ENCODE measurements at places on chromosomes 16 and 17.

DNA sequence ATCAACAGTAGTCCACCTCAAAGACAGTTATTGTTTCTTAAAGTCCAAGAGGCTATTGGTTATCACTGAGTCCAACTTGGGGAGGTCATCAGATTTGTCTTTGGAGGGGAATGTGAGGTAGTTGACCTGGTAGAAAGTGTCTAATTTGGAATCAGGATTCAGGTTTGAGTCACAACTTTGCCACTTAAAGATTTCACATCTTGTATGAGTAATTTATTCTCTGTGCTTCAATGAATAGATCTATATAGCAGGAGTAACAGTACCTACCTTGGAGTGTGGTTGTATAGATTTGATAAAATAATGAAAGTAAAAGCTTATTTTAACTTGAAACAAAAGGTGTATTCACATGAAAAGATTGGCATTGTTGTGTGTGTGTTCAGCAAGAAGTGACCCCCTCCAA lies 119.3 kb upstream of the TBX2 start:
- DNase-seq: no peak

GRCh38 chr17:72774236-72774635 lies 318.3 kb downstream of the SLC39A11 start:
- DNase-seq: no peak

DNA sequence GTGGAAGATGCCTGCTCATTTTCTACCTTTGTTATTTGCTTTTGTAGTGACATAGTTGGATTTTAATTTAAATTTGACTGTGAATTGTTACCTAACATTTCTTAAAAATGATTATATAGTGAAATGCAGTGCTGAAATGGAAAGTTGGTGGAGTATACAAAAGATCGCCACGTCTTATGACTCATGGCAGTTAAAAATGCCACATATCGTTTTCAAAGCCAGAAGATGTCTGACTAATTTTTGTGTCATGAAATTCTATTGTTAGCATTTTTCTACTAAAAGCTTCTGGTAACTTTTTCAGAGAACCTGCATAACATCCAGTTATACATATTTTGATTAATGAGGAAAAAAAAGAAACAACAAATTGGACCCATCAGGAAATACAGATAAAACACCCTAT lies 20.6 kb downstream of the MAP2K4 start:
- no peak for DNase-seq

GRCh38 chr17:47208744-47209488 lies at the start of gene MYL4:
Gene MYL4 (plus strand): TSS chr17:47209348. CDS start chr17:47209423, 75 bp downstream.
- no peak for DNase-seq

- no peak for DNase-seq
Measured at GRCh38 chr16:48318630-48319029, 66.6 kb downstream of the SIAH1 start.

GRCh38 chr16:3513892-3514583 lies 13.2 kb downstream of the CLUAP1 start:
- no peak for DNase-seq

DNA sequence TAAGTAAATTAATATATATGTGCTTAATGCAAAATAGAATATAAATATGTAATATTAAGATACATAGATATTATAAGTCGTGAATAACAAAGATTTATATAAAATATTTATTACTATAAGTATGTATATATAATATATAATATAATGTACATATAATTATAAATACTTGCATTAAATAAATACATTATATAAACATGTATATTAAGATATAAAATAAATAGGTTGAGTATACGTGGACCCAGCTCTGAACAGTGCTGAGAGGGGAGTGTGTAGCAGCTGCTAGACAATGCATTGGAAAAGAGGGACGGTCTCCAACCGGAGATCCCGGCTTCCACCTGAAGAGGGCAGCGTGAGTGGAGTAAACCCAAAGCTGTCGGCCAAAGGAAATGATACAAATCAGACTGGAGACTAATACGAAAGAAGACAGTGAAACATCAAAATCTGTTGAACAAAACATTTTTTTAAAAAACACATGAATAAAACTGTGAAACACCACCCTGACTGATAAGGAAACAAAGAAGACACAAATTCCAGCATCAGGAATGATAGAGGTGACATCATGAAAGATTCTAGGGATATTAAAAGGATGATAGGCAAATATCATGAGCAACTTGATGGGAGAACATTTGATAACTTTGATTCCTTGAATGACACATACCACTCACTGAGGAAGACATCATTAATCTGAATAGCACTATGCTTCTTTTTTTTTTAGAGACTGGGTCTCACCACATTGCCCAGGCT lies 125.4 kb upstream of the CHMP6 start:
- no peak for DNase-seq

GRCh38 chr17:9969301-9969935 lies 64.3 kb upstream of the RCVRN start:
- DNase-seq: no peak

DNA sequence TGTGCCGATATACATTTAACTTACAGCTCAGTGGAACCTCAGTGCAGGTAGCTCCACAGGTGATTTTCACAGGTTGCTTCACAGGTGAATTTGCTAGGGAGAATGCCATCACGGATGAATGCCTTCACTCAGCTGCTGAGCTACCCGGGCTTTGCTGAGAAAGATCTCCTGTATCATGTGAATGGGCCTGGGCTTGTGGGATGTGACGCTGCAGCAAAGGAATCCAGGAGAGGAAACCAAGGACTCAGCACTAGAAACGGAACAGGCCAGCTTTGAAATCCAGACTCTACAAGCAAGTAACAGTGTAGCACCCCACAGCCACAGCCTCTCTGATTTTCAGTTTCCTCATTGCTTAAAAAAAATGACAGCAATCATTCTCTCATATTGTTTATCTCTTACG lies 271.4 kb upstream of the MAF start:
- DNase-seq: no peak

DNA sequence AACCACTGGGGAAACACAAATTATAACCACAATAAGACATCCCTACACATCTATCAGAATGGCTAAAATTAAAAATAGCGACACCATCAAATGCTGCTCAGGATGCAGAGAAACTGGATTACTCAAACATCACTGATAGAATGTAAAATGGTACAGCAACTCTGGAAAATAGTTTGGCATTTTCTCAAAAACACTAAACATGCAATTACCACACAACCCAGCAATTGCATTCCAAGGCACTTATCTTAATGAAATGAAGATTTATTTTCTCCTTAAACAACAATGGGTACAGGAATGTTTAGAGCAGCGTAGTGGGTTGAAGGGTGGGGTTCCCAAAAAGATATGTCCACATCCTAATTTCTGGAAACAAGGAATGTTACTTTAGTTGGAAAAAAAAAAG lies 309.0 kb upstream of the PMFBP1 start:
- DNase-seq: no peak

DNA sequence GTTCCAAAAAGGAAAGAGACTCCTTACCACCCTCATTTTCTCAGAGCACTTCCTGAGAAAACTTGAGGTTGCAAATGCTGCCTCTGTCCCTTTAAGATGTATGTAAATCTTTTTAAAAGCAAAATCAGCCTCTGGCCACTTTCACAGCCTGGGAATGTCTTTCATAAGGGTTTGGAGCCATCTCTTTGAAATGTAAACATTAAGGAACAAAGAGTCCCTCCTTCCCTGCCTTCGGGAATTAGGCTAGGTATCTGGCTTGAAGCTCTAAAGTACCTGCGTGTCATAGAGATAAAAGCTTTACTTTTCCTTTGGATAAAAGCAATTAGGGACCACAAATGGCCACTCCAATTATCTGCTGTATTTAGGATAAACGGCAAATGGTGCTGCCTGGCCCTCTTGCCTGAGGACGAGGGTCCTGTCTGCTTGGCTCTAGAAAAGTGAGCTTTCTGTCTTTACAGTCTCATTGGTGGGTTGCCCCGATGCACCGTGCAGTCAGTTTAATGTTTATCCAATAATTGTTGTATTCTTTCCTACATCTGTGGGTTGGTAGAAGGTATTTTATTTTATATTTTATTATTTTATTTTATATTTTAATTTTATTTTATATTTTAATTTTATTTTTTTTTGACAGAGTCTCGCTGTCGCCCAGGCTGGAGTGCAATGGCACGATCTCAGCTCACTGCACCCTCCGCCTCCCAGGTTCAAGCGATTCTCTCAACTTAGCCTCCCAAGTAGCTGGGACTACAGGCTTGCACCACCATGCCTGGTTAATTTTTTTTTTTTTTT lies 23.9 kb downstream of the NLRC3 start:
- no peak for DNase-seq

- no peak for DNase-seq
Measured at GRCh38 chr16:13021996-13022395, 120.6 kb downstream of the SHISA9 start.

GRCh38 chr16:19278403-19278802 lies 7.1 kb upstream of the CLEC19A start:
- DNase-seq: no peak

GRCh38 chr16:87556941-87557459 lies 45.3 kb upstream of the JPH3 start:
- DNase-seq: no peak

GRCh38 chr16:3915426-3916260 lies 35.1 kb upstream of the CREBBP start:
- DNase-seq: no peak

DNA sequence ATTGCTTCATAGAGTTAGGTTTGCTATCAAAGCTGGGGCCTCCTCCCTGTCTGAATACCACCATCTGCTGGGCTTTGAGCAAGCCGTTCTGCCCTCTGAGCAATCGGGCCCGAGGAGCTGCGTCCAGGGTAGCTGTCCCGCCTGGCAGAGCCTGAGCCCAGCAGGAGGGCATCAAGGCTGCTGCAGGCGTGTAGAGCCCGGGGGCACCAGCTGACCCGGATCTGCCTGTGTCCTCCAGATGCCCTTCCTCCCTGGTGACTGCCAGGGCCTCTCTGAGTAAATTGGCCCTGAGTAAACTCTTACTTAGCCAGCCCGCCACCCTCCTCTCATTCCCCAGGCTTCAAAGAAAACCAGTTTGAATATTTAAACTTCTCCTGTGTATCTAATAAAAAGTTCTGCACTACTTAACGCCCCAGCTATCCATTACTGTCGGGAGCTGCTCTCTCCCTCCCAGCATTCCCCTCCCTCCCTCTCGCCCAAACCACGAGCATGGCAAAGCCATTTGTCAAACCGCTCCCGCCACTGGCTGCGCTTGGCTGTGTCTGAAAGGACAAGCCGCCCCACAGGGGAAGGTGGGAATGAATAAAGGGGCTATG lies 16.4 kb downstream of the CDK5RAP3 start:
- DNase-seq: no peak

GRCh38 chr17:78722246-78722761 lies 59.8 kb downstream of the CYTH1 start:
- no peak for DNase-seq

DNA sequence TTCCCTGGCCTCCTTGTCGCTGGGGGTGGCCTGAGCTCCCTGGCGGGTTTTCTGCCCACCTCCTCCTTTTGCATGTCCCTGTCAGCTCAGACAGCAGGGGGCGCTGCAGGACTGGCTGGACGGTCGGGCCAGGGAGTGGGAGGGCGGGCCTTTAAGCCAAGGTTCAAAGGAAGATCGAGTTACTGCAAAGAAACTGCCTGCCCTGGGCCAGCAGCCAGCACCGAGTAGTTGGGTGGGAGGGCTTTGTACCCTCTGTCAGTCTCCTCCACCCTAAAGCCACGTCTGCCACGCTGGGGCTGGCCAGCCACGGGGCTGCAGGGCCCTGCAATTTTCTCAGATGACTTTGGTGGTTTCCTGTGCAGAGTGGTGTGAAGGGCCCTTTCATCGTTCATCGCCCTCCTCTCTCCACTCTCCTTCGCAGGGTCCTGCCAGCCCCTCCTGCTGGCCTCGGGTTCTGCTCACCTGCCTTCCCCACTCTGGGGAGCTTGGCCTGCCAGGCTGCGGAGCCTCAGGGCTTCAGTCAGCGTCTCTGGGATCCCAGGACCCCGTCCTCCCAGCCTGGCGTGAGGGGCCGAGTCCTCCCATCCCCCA lies 12.3 kb downstream of the GPR142 start:
- DNase-seq: peak; percentile 85

- DNase-seq: no peak
Measured at GRCh38 chr16:86725401-86725800, 147.1 kb downstream of the FOXL1 start.

Measured in cerebellar nuclear complex (tissue), 1 donor.